ENCODE measurements at places on chromosomes 4 and X.

- no peak for DNase-seq
Observed at GRCh38 chr4:76905521-76905920, 7.6 kb upstream of the SOWAHB start.

GRCh38 chr4:88191404-88191803 lies 33.0 kb upstream of the ABCG2 start:
- no peak for DNase-seq

DNA sequence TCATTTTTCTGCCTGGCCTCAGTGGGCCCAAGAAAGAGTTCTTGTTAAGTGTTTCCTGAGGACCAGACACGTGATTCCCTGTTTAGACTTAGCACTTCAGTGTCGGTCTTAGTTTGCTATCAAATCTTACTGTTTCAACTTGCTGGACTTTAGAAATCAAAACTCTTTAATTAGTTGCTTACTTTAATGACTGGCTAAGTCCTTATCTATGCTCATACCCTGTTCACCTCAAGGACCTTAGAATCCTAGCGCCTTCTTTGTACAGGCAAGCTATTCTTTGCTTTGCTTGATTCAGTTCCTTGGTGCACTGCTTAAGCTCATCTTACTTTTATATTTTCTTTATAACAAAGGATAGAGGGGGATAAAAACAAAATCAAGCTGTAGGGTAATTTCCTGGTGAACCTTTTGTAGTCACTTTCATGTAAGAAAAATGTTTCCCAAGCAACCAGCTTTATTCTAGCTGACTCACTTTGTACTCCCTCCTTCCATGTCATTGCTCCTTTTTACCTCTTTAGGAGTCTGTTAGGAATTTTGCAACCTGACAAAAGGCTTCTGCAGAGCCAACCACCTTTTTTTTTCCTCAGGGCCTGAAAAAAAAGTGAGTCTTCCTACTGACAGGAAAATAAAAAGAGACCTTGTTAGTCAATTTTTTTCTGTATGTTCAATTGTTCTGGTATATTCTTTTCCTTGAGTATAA lies 14.7 kb downstream of the WDR44 start:
- DNase-seq = no peak

GRCh38 chrX:3370656-3371055 lies 24.2 kb upstream of the MXRA5 start:
- no peak for DNase-seq

DNA sequence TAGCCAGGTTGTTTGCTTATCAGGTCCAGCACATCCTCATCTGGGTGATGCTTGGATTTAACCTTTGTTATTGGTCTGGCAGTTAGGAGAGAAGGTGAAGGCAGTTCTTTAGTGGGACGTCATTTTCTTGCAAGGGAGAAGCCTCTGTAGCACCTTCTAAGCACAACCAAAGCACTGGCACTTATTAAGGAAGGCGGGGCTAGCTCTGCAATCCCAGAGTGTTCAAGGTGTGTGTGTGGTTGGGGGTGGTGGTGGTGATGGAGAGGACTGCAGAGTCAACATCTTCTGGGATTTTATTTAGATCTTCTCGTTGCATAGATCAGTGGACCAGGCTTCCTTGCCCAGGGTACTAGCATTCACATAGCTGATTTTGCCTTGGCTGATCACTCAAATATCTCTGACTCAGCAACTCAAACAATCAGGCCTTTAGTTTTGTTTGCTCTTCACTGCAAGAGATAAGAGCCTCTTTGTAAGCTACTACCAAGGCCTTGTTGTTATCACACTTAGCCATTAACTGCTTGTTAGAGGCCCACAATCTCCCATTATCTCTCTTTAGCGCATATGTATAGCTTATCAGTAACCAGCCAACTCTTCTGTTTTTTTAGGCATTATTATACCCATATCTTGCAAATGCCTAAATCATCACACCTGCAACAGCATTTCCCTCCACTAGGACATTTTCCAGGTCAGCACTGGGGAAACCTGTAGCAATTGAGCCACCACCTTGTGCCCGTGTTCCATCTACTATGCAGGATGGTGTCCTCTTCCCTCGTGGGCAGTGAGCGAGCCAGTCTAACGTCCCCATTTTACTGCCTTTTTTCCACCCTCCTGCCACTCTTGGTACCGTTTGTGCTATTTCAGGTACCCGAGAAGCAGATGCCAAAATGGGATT lies 36.5 kb upstream of the LINC00632 start:
- no peak for DNase-seq

- DNase-seq = no peak
Observed at GRCh38 chr4:45518832-45519231, 605.0 kb downstream of the GABRG1 start.

DNA sequence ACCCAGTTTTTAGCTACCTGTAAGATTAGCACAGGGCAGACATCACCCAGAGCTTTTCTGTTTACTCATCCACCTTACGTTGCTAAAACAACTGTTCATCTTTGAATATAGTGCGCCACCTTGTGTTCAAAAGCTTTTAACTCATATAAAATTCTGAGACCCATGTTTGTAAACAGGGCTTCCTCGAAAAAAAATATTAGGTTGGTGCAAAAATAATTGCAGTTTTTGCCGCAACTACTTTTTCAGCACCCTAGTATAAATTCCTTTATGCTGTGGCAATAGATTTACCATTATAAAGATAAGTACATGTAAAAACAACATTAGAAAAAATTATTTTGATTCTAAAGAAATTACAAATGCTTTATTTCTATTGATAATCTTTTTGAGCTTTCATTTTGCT lies 147.9 kb downstream of the LRBA start:
- DNase-seq = peak; percentile 82

DNA sequence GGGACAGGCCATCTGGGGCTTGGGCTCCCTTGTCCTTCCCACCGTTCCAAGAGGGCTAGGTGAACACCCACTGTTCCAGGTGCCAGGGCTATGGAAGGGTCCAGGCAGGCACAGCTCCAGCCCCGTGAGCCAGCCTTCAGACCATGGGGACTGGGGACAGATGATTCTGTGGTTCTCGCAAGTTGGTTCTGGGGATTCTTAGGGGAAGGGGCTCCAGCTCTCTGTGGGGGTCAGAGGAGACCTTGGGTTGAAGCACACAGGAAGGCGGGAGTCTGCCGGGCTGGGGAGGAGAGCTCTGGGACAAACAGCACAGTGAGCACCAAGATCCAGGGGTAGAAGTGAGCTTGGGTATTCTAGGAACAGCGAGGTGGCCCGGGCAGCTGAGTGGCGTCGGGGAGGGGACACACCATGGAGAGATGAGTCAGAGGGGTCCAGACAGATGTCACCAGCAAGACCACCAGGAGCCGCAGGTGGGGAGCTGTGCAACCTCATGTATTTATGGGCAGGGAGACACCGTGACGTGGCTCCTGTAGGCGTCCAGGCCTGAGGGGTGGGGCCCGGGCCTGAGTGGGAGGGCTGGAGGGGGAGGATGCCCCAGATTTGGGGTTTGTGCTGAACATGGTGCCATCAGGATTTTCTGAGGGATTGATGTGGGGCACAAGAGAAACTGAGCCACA lies 48.8 kb upstream of the HMX1 start:
- no peak for DNase-seq

DNA sequence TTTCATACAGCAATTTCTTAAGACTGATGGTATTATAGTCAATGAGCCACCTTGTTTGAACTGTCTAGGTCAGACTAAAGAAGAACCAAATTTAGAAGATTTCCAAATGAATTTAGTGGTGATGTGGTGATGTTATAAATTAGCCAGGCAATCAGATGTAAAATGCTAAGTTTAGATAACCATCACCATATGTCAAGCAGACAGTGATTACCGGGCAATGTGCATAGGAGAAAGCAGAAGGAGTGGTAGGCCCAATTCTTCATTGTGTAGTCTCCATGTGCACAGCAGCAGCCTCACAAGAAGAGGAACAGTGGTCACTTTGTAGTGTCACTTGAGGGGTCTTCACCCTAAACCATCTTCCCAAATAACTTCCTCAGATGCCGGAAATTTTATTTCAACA lies 198.8 kb downstream of the ANTXR2 start:
- DNase-seq = no peak

DNA sequence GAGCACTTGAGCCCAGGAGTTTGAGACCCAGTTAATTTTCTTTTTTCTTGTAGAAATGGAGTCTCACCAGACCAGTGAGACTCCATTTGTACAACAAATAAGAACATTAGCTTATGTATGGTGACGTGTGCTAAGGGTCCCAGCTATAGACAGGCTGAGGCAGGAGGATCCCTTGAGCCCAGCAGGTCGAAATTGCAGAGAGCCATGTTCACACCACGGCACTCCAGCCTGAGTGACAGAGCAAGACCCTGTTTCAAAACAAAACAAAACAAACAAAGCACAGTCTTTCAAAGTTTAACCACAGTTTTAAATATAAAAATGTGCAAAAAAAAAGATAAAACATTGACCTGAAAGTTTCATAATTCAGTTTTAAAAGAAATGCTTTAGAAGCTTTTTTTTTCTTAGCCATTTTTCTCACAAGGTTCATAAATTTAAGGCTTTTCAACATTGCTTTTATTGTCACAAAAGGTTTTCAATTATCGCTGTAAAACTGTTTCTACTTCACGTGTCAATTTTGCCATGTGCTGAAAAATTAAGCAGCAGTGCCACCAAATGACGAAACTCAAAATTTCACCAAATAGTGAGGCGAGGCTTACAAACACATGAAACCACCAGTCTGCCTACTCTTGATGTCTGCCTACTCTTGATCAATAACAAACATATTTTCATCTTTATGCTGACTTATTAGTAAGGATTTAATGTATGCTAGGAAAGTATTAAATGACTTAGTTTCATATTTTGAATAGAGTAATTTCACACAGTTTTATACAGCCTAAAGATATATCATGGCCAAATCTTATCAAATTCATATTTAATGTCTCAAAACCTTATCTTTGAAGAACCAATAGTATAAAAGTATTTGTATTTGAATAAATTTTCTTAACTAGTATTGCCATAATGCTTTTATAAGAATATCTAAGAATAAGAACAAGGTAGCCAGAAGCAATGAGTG lies 126.3 kb downstream of the NEK1 start:
- DNase-seq = peak; percentile 6

DNA sequence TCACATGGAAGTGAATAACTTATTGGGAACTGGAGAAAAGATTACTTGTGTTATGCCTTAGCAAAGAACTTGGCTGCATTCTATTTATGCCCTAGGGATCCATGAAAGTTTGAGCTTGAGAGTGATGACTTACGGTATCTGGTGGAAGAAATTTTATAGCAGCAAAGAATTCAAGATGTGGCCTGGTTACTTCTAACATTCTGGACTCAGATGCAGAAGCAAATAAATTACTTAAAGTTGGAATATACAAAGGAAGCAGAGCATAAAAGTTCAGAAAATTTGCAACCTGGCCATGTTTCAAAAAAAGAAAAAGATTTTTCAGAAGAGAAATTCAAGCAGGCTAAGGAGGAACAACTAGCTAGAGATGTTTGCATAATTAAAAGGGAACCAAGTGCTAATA lies 252.3 kb upstream of the WDFY3 start:
- DNase-seq = no peak

GRCh38 chr4:38785041-38785790 lies 2.4 kb upstream of the TLR10 start:
- DNase-seq = no peak

DNA sequence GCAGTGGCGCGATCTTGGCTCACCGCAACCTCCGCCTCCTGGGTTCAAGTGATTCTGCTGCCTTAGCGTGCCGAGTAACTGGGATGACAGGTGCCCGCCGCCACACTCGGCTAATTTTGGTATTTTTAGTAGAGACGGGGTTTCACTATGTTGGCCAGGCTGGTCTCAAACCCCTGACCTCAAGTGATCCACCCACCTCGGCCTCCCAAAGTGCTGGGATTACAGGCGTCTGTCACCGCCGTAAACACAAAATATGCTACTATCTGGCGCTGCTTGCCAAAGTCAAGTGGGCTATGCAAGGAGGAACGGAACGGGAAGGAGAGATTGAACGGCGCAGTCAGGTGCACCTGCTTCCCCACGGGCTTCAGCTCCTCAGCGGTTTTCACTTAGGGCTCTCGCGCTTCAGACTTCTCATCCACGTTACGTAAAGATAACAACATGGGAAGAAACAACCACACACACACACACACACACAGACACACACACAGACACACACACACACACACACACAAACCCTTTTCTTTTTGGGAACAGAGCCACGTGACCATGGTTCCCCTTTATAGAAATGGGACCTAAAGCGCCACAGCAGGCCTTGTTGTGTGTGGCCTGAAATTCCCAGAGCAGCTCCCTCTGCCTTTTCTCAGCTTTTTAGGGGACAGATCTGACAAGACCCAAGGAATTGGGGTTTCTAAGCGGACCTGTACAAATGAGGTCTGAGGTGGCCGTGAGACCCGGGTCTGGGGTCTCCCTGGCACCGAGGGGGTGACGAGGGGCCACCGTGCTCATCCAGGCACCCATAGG lies 1.5 kb downstream of the P2RY8 start:
- no peak for DNase-seq

GRCh38 chr4:53914313-53915016 lies 149.9 kb downstream of the CHIC2 start:
- DNase-seq = no peak

DNA sequence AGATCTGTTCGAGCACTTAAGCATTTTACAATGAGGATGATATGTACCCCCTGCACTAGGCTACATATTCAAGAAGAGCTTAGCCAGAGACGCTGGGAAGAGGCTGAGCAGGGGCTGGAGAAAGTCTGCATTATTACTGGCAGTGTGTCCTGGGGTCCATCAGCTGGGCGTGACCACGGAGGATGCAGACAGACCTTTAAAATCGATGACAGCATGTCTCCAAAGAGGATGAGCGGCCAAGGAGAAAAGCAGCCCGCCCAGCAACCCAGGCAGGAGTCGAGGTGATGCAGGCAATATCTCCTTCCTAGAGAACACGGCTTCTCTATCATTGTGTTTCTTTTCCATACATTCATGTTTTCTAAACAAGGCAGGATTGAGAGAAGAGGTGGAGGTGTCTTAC lies 300.7 kb downstream of the USP46 start:
- no peak for DNase-seq

GRCh38 chrX:46367491-46367890 lies 177.7 kb downstream of the ZNF674 start:
- no peak for DNase-seq

DNA sequence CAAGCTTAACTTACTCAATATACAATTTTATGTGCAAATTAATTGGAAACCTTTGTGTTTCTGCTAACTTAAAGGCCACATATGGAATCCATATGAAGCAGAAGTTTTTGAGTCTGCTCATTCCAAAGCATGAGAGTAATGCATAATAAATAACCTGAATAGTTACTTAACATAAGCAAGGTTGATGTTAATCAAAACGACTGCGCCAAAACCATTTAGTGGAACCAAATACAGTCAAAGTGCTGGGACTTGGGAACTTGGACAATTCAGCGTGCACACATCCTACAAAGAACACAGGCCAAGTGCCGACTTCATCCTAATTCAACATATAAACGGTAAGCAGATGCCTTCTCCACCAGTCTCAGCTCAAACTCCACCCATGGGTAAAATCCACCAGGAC lies 17.0 kb downstream of the TSPAN5 start:
- DNase-seq = no peak

DNA sequence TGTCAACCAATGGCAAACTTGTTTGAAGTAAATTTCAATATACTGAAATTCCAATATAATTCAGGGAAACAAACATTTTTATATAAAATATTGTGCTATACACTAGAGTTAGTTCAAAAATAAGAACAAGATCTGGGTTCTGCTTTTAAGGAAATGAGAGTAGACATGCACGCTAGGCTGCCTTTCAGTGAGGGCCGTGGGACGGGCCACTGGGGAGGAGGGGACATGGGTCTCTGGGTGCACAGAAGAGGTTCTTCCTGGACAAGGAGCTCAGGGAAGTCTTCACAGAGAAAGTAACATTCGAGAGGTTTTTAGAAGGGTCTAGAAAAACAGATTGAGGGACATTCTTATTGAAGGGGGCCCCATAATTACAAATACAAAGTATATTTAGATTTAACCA lies 64.4 kb downstream of the SHROOM3 start:
- DNase-seq = no peak
